ENCODE measurements at places on chromosomes 6 and 20. TPM values are rescaled to one million over a fixed set of nuclear protein-coding genes. Genes with fewer than 3 reads are reported as not detected.

MAS1 gene
- not detected for total RNA-seq

NMBR gene
- total RNA-seq = not detected

DNA sequence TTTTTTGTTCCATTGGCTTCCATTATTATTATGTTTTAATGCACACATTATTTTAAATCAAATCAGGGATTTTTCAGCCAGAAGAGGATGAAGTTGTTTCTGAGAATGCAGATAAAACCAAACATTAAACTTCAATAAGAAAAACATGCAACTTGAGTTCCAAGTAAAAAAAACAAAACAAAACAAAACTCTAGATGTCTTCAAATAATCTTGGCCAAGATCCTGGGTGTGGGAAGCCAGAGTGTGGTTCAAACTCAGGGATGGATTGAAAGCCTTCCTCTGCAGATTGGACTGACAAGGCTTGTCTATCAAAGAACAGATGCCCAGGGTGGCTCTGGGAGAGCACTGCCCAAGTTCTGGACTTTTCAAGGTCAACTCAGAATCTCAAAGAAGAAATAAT, 134.1 kb downstream of the LCA5 start:
- no peaks in the 10 kb centered on the region for H3K4me1 ChIP-seq
- no peak overlapping the region for H3K27ac ChIP-seq
- no peak for DNase-seq
- H3K36me3 ChIP-seq = no peaks in the 10 kb centered on the region
- H3K4me3 ChIP-seq = no peak overlapping the region

- no peak overlapping the region for H3K4me3 ChIP-seq
- no peaks in the 10 kb centered on the region for H3K4me1 ChIP-seq
- no peaks in the 10 kb centered on the region for H3K27me3 ChIP-seq
These were observed 124.0 kb downstream of the OGFRL1 start for GRCh38 chr6:71412559-71413140.

GRCh38 chr6:15526212-15526701, 136.6 kb downstream of the DTNBP1 start:
- H3K4me1 ChIP-seq = no peaks in the 10 kb centered on the region
- no peak overlapping the region for H3K27ac ChIP-seq
- no peak overlapping the region for H3K4me3 ChIP-seq
- no peak for DNase-seq

- peaks cover 27% of the 10 kb centered on the region for H3K4me1 ChIP-seq
- H3K27me3 ChIP-seq = no peaks in the 10 kb centered on the region
- no peaks in the 10 kb centered on the region for H3K36me3 ChIP-seq
These were observed 29.8 kb downstream of the UST start for GRCh38 chr6:148776321-148777308.

DNA sequence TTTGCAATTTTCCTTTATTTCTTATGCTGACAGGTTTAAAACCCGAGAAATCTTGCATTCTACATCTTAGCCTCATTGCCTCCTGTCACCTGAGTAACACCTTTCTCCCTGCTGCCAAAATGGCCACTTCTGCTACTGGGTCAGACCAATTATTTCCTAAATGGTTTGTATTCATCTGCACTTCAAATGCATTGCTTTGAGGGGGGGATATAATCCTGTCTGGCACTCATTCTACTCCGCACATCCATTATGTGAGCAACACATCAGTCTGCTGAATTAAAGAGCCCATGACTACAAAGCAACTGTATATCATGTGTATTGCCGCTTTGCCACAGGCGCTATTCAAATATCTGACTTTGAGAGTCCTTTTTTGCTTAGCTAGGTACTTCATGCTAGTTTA, 141.6 kb upstream of the TSHZ2 start:
- H3K4me1 ChIP-seq = no peaks in the 10 kb centered on the region
- no peak for DNase-seq
- H3K36me3 ChIP-seq = no peaks in the 10 kb centered on the region
- H3K27me3 ChIP-seq = no peaks in the 10 kb centered on the region

- H3K4me3 ChIP-seq = no peak overlapping the region
- no peaks in the 10 kb centered on the region for H3K27me3 ChIP-seq
- H3K4me1 ChIP-seq = no peaks in the 10 kb centered on the region
- no peak overlapping the region for H3K27ac ChIP-seq
- no peak for DNase-seq
These were observed 313.2 kb downstream of the TFAP2A start for GRCh38 chr6:10101551-10102252.

- no peaks in the 10 kb centered on the region for H3K36me3 ChIP-seq
- H3K27ac ChIP-seq = peak within 1 kb of the TSS; percentile 69
- peaks cover 21% of the 10 kb centered on the region for H3K4me1 ChIP-seq
- no peaks in the 10 kb centered on the region for H3K27me3 ChIP-seq
These were observed at the start of gene DNAAF9 for GRCh38 chr20:3407040-3407770. DNAAF9 (minus strand) TSS chr20:3407669; CDS start chr20:3407557, 112 bp downstream.

DNA sequence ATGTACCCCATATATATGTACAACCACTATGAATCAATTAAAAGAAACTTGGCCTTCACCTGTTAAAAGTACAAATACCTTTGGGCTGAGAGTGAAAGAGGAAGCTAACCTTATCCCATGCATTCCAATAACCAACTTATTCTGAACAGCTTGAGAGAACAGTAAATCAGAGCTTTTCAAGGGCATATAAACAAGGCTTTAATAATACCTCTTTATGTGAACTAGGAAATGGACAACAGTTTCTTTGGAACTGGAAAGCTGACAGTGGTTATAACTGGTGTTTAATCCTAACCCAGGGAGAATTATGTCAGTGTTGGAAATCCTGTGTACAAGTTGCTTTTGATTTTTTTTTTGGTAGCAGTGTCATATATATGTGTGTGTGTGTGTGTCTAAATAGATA, 170.5 kb downstream of the TFAP2B start:
- H3K4me1 ChIP-seq = no peaks in the 10 kb centered on the region
- no peak for DNase-seq
- H3K4me3 ChIP-seq = no peak overlapping the region
- no peak overlapping the region for H3K27ac ChIP-seq
- no peaks in the 10 kb centered on the region for H3K27me3 ChIP-seq
- no peaks in the 10 kb centered on the region for H3K36me3 ChIP-seq

Measured in CD4-positive, alpha-beta memory T cell (primary cell).